ENCODE measurements at places on chromosomes 3 and 15.

- DNase-seq, result no peak
Observed at GRCh38 chr3:82413171-82413570, 651.7 kb upstream of the GBE1 start.

- DNase-seq, result no peak
Observed at GRCh38 chr15:25175789-25176615, 221.2 kb downstream of the SNRPN start.

DNA sequence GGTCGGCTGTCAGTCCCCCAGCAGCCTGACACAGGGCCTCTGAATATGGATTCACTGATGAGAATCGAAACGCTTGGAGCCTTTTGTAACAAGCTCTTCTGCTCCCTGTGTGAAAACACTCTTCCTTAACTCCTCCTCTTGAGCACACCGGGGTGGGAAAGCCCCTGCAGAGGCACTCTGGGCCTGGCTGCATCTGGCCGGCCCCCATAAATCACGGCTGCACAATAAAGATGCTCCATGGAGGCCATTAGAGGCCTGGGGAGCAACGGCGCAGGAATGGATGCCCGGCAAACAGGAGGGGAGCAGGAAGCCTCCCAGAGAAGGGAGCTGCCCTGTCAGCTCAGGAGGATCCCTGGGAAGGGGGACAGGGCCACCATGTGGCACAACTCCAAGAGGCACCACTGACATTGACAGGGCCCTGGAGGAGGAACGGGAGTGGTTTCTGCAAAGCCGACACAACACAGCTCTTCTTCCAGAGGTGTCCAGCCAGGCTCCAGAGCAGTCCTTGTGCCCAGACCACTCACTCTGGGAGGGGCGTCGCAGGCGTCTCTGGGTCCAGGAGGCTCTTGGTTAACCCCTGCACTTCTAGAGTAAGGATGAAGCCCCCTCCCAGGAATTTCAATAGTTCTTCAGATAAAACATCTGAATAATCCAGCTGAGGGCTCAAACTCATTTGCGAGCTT is 509.3 kb upstream of the PPP2R3A start:
- no peak for DNase-seq

DNA sequence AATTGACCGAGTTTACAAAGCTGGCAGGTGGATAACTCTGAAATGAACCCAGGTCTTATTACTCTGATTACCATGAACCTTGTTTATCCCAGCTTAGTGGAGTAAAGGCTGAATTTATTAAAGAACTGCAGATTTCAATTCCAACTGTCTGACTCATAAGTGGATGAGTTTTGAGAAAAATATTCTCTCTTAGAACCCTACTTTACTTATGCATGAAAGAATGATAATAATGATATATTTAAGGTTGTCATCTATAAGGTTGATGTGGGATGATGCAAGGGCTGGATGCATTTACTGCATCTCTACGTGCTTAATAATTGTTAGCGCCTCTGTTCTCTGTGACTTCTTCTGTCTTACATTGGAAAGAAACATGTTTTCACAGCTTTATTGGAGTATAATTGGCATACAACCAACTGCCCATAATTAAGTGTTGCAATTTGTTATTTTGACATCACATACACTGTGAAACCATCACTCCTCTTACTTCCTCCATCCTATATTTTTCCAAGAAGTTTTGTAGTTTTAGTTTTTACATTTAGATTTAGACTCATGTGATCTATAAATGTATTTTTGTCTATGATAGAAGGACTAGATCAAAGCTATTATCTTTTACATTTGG is 771.2 kb upstream of the ARRDC4 start:
- DNase-seq, result no peak

DNA sequence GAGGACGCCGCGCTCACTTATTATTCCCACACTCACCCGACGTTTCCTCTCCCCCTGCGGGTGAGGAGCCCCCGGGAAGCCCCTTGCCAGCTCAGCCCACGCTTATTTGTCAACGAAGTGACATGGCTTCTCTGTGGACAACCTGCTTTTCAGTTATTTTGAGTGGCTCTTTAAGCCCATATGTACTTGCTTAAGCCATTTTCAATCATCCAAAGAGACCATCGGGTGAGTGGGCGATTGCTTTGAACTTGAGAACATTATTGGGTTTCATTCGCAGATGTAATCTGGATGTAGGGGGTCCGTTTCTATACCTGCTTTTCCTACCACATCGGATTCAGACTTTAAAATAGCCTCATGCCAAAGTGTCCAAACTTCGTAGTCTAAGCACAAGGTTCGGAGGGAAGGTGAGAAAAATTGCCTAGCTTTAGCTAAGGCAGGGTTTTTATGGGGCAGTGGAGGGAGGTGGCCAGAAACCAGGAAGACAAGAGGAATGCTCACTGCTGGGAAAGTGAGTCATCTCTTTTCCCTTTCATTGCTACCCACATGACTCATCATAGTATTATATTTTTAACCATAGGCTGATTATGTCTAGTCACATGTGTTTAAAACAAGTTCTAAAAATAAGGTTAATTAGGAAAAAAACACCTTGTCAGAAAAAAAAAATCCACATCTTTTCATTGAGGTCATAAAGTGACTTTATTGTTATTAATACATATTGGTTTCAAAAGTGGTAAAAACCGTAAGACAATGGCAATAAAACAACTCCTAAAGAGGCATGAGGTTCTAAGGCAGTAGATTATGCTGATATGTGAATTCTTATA is 773.1 kb upstream of the NR2F2 start:
- DNase-seq, result no peak

- no peak for DNase-seq
Observed at GRCh38 chr15:82585072-82585471, 44.8 kb upstream of the RPS17 start.

DNA sequence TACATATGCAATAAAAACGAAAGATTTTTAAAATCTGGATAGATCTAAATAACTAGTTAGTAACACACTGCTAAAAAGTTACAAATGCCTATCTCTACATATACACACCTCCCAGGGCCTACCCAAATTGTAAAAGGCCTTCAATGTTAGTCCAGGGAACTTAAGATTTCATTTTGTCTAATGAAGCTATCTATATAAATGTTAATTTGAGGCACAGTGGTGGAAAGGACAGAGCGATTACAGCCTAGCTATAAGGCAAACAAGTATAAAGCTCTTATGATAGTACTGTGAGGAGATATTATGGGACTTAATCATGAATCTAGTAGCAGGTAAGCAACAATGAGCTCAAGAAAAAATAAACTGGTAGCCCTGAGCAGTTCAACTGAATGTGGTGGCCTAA is 101.7 kb downstream of the STAG1 start:
- DNase-seq, result no peak

- DNase-seq, result no peak
Observed at GRCh38 chr3:110816008-110816407, 255.6 kb upstream of the NECTIN3 start.

- DNase-seq, result no peak
Observed at GRCh38 chr3:71629289-71629688, 45.8 kb upstream of the FOXP1 start.

DNA sequence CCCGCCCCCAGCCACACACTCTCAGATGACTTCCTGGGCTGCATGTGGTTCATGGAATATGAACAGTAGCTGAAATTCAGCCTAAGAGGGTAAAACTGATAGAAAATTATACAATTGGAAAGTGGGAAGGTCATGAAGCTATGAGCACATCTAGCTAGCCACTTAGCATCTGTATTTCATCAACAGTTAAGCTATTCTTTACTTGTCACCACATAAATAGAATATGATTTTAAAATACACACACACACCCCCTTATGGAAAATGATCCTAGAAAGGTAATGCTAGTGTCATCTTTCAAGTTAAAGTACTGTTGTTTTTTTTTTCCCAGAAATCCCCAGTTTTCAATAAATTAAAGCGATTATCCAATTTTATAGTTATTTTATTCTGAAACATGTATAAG is 3.6 kb downstream of the MAP4 start:
- no peak for DNase-seq

DNA sequence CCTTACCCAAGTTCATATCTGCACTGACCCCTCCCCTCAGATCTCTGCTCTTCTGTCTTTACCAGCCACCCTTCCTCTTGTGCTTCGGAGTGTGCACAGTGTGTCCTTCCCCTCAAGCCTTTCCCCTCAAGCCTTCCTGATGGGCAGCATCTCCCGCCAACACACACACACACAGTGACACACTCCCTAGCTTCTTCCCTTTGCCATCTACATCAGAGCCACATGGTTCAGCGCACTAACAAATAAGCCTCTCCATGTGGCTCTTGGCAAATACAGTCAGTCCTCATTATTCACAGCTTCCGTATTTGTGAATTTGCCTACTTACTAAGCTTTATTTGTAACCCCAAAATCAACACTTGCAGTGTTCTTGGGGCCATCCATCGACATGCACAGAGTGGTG is 37.5 kb downstream of the SH3BP5 start:
- no peak for DNase-seq

DNA sequence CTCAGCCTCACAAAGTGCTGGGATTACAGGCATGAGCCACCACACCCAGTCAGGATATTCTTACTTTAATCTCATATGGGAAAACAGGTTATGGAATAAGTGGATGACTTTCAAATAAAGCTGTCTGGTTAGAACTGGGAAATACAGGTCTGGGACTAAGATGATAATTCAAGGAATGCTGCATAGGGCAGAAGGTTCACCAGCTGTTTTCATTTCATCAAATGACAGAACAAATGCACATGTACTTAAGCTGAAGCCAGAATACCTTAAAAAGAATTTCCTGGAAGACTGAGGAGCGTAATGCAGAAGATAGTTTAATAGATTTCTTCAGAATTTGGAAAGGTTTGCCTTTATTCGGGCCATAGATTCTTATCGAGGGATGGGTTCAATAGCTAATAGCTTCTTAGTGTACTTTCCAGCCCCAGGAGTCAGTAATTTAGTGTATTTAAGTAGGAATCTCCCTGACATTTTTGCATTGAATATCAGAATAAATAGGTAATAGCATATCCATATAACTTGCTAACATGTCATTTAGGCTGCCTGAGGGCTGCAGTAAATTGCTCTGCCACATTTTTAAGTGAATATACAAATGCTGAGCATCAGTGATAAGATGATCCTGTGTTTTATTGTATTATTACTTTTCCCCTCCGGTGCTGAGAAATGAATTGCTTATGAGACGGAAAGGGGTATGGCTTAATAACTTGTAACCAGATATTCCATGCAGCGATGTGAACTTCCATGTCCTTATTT is 40.3 kb upstream of the ZNF770 start:
- DNase-seq, result no peak

DNA sequence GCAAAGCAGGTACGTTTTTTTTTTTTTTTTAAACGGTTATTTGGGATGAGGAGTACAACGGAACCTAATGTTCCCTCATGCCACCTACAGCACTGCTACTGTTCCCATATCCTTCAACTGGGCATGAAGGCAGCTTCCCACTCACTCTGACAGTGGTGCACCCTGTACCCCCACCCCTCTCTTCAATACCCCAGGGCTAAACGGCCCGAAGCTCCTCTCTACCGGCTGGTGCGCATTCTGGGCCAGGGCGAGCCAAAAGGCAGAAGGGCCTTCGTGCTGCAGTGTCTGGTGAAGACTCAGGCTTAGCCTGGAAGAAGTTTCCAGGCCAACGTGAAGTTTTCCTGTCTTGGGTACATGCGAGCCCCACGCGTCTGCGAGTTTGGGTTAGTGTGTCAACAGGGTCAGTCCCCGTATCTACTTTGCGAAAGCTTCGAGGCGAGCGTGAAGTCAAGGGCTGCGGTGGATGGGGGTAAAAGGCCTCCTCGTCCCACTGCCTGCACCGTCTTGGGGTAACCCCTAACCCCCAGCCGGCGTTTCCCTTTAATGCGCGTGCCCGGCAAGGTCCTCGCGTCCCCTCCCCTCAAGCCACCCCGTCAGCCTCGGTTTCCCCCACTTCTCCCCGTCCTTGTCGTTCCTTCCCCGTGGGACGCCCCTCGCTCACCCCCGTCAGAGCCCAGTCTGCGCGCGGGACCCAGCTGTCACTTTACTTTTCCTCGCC is 765 bp upstream of the UBE2E2 start:
- no peak for DNase-seq

- DNase-seq, result no peak
Observed at GRCh38 chr15:41182266-41182665, 48.3 kb downstream of the EXD1 start.

DNA sequence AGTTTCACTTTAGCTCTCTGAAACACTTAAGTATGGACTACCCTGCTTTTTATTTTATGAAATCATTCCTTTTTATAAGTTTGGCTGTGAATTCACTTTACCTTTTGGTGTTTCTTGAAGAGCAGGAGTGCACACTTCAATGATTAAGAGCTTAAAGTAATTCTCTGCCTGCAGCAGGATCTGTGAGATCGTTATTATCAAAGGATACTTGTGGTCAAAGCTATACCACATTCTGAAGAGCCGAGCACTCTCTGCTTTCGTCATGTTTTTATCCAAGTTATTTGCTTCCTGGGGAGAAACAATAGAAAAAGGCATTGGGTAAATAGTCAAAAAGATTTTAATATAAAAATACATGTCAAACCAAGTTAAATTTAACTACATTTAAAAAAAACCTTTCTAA is 243.7 kb downstream of the CHST2 start:
- DNase-seq, result peak; percentile 46

DNA sequence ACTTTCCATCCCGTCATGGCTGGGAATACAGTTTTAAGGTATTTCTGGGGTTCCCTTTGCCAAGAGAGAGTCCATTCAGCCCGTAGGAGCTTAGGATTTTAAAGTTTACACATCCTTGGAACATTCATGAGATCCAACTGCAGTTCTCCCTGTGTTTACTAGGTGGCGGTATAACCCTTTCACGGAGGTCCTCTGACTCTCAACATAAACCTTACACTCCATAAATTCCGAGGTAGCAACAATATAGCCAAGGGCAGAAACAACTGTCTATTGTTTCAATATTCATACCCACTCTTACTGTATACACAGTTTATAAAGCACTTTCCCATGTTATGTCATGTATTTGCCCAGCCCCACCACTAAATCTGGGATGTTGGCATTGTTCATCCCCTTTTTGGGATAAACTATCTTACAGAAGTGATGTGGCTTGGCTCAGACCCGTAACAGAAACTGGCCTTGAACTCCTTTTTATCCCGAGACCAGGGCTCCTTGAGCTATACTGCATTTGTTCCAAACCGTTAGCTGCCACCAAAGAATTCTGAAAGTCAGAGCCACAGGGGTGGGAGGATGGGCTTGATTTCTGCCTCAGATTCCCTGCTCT is 69.2 kb upstream of the COL6A5 start:
- DNase-seq, result peak; percentile 61

DNA sequence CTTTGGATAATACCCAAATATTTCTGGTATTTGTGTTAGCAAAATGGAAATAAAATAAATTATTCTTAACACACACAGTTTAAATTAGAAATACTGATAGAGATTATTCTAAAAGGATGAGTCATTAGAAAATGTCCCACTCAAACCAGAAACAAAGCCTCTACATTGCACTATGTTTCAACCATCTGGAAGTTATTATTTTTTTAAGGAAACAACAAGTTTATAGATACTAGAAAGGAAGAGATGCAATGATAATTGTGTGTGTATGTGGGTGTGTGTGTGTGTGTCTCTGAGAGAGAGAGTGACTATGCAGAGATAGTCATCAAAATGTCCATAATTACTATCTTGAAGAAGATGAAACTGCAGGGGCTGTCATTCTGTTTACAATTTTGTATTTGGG is 1340.5 kb downstream of the ROBO1 start:
- no peak for DNase-seq
